ENCODE measurements at places on chromosomes 6 and 20.

- DNase-seq: no peak
Measured at GRCh38 chr20:5923493-5923892, 26.8 kb downstream of the TRMT6 start.

- DNase-seq: no peak
Measured at GRCh38 chr6:36443471-36444428, 950 bp downstream of the KCTD20 start.

GRCh38 chr6:155213611-155214372 lies 50.0 kb upstream of the CLDN20 start:
- no peak for DNase-seq

- no peak for DNase-seq
Measured at GRCh38 chr6:165585060-165585459, 78.0 kb downstream of the PDE10A start.

GRCh38 chr20:4812216-4812615 lies 90.5 kb downstream of the PRND start:
- DNase-seq: no peak

DNA sequence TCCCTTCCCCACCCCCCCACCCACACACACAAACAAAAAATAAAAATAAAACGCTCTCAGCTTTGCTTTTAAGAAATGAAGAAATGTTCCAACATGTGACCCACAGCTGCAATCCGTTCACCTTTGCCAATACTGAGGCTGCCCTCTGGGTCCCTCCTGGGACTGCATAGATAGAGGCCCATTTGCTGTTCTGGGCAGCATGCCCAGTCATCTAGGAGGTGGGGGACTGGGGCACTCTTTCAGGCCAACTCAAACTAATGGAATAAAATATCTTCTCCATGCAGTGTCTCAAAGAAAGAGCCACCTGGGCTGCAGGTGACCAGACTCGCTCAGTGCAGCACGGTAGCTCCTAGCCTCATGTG lies 79.9 kb downstream of the SLC22A3 start:
- DNase-seq: no peak

DNA sequence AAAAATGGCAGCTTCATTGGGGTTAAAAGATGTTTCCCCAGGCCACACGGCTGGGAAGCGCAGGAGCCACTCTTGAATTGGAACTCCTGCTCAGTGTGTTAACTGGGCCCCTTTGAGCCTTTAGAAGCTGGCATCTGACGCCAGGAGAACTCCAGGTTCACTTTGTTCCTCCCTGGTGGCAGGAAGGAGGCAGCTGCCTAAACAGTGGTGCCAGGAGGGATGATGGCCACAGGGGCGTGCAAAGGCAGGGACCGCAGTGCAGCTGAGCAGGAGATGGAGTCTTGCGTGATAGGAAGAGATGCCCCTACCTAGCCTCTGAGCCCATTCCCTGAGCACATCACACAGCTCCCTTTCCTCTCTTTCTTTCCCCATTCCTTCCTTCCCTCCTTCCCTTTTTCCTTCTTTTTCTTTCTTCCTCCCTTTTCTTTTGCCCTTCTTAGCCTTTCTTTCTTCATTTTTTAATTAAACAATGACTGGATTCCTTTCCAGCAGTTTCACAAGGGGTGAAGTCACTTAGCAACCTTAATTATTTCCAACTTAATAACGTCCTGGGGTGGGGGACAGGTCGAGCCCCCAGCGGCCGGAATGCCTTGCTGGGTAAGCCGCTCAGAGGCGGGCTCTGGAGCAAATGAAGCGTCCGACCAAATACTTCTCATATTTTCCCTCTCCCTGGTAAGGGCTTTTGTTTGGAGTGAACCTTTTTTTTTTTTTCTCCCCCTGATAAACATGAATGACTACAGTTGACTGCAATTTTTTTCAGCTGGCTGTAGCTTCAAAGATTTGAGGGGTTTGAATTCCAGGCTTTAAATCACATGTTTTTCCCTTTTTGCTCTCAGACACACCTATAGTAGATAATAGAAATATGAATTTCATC lies 20.8 kb upstream of the BMP7 start:
- DNase-seq: no peak

DNA sequence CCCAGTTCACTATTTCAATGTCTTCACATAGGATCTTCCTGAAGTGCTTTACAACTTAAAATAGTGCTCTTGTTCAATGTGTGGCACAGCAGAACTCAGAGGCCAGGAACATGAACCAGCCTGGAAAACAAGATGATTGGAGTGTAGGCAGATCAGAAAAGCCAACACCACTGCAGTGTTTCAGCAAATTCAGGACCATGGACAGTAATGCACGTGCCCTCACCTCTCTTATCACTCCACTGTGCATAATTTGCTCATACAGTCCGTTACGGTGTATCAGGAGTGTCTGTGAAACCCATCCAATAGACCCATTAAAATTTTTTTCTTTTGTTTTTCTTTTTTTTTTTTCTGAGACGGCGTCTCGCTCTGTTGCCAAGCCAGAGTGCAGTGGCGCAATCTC lies 27.6 kb upstream of the HACE1 start:
- no peak for DNase-seq

- DNase-seq: no peak
Measured at GRCh38 chr6:134295953-134296553, 21.9 kb downstream of the SGK1 start.

DNA sequence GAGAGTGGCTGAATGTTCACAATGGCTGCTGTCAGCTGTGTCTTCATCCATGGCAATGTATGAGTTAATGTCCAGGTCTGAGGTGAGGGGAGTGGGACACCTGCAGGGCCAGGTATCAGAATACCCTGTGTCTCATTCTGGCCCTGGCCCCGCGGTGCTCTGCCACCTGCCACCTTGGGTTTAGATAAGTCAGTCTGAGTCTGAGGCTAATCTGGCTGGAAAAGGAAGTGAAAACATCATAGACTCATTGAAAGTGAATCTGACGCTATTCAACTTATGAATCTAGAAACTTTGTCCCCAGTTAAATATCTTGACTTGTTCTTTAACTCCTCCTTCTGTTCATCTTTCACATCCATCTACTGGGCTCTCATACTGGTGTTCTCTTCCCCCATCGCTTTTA lies 267.1 kb upstream of the JAG1 start:
- DNase-seq: no peak

DNA sequence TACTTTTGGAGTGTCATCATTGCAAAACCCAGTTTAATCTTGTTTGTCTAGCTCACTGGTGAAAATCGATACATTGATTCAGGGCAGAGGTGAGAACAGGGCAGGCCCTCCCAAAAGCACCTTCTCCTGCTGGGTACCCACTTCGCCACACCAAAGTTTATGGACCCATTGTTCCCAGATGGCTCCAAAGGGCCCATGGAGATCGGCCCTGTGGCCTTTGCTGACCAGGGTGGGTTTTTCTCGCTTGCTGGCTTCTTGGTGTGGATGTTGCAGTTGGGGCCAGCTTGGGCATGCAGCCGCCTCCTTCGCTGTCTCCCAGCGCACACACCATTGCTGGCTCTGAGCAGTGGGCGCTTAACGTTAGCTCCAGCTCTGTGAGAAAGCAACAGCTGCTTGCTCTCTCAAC lies 178.1 kb upstream of the PDE10A start:
- DNase-seq: no peak

- DNase-seq: no peak
Measured at GRCh38 chr6:165685302-165685701, 22.3 kb upstream of the PDE10A start.

DNA sequence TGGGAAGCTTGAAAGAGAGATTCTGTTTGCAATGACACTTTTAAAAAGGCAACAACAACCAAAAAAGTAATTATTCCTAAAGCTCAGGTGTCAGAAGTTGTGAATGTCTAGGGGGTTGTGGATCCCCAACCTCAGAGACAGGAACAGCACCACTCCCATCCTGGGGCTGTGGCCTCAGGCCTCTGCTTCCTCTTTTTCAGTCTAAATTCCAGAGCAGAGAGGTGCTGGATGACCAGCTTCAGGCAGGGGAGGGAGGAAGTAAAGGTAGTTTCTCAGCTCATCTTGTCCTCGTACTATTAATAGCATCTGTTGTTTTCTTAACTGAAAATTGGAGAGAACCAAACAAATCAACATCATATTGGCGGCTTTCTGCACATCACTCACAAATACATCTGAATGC lies 8.3 kb downstream of the NT5E start:
- no peak for DNase-seq

DNA sequence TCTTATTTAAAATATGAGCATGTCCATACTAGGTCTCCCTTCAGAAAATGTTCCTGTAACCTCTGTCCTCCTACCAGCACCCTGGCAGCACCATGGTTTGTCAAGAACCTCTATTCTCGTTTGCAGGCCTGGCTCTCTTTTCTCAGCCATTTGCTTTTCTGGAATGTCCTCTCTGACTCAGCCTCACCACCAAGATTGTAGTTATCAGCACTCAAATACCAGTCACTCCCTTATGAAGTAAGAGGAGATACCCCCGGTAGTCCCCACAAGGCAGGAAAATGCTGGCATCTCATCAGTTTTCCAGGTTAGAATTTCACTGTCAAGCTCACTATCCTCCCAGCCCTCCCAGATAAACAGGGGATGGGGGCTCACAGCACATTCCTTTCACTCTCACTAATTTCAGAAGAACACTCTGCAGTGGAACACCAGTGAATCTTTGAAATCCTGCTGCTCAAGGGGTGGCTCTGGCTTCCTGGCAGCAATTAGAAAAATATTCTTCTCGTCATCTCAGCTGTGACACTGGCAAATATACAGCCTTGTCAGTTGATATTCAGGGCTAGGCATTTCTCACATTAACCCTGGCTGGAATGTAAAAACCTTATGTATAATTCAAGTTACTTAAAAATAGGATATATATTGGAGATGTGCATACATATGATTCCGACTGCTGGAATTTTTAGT lies 129.2 kb downstream of the TBX18 start:
- DNase-seq: no peak

GRCh38 chr6:145428706-145429105 lies 306.6 kb downstream of the EPM2A start:
- no peak for DNase-seq

- no peak for DNase-seq
Measured at GRCh38 chr6:46048646-46049297, 33.1 kb upstream of the CLIC5 start.

- no peak for DNase-seq
Measured at GRCh38 chr6:150732765-150733539, 132.6 kb upstream of the MTHFD1L start.

All from effector memory CD4-positive, alpha-beta T cell (primary cell).